CD4-positive, alpha-beta T cell treated with Interleukin-4 for 4 hours (primary cell): ENCODE measurements at places on chromosomes 5 and 9.

- no peak for DNase-seq
These were observed 177.0 kb upstream of the PTGER4 start for GRCh38 chr5:40502736-40503135.

DNA sequence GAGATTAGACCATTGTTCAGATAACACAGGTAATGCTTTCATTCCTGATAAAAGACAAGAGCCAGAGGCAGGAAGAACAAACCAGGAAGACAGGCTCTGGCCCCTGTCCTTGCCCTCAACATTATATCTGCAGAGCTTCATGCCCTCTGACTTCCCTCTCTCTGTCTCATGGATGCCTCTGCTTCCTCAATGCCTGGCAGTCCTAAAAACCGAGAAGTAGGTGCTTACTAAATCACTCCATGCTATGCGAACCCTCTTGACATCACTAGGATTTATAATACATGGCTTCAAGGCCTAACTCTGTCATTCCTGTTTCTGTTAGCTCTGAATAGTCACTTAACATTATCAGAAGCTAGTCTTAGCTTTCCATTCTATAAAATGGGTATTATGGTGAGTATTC is 117.8 kb downstream of the TLR4 start:
- no peak for DNase-seq

DNA sequence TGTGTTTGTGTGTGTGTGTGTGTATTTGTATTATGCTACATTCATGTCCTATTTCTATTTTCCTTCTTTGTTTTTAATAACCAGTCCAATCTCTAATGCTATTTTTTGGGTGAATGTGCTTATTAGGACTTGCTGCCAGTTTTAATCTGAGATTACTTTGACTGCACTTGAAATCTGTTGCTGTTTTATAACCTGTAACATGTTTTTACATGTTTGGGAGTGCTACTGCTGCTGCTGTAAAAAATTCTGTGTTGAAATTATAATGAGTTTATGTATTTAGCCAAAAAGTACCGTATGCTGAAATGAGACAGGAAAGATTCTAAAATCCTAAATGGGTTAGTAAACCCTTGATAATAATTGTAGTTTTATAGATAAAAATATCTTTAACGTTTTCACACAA is 104.7 kb upstream of the SSBP2 start:
- no peak for DNase-seq

GRCh38 chr5:148443241-148443640 is 59.5 kb downstream of the FBXO38 start:
- DNase-seq, result no peak

- no peak for DNase-seq
These were observed 83.7 kb upstream of the BARHL1 start for GRCh38 chr9:132498531-132499210.

- no peak for DNase-seq
These were observed 36.4 kb upstream of the ADAMTS2 start for GRCh38 chr5:179381691-179382090.

- no peak for DNase-seq
These were observed 10.9 kb downstream of the AQP3 start for GRCh38 chr9:33436445-33436844.

- no peak for DNase-seq
These were observed 28.0 kb upstream of the GRAMD2B start for GRCh38 chr5:126395198-126395597.

- DNase-seq, result no peak
These were observed 267.6 kb upstream of the DMRT1 start for GRCh38 chr9:573691-574410.

DNA sequence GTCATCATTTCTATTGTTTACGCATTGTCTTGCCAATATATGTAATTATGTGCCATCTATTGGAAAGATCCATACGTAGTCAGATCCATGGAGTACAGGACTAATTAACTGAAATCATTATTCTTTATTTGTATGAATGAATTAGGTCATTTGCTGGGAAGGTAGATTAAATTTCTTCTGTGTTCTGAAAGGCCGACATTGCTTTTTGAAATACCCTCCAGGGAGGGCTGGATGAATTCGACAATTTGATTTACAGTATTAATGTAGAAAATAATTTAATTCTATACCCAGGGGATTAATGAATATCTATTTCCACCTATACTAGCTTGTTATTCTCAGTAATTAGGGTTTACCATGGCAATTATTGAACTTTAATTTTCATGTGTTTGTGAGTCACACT is 117.6 kb downstream of the CHSY3 start:
- no peak for DNase-seq

GRCh38 chr5:158995694-158996173 is 104.0 kb downstream of the EBF1 start:
- DNase-seq, result no peak

DNA sequence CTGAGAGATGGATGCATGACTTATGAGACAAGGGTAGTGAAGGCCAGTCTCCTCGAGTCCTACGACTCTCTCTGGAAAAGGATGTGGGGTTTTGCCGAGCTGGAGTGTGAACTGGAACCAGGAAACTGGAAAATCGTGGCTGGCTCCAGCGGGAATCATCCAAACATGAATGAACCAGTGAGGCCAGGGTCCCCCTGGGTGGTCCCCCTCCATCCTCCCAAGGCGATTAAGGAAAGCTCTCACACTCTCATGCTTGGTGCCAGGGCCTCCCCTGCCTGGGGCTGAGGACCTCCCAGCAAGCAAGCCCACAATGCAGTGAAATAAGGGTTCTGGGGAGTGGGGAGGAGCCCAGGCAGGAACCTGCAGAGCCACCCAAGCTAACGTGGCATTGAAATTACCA is 9.6 kb upstream of the AMBP start:
- no peak for DNase-seq

DNA sequence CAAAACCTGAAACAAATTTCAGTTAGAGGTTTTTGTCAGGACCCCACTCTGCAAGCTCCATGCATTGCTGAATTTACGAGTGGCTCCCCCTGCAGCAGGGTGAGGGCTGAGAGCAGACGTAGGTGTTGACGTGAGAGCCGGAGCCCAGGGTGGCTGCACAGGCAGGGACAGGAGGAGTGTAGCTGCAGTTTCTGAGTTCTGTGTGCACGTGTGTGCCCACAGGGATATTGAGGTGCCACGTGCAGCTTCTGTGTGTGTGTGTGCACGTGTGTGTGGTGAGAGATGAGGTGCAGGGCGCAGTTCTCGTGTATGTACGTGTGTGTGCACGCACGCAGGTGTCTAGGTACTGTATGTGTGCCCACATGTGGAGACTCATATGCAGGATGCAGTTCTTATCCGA is 14.6 kb downstream of the PLEKHG4B start:
- no peak for DNase-seq

DNA sequence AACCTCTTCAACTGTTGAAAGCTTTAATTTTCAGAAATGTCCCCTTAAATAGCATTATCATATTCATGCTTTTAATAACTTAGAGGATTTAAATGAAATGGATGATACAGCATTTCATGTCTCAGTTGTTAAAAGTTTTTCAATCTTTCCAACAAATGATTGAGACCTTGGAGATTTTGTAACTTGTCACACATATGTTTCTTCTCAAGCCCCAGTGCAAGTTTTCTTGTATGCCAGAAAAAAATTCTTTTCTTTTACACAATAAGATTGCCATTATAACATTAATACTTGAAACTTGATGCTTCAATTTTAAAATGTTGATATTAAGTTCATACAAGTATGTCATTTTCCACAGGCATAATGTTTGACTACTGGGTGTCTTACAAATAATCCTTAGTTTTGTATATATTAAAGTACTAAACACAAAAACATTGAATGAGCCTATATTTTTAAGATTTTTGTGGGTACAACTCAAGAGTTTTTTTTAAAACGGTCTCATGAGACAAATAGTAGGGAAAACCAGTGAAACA is 124.5 kb downstream of the AGTPBP1 start:
- DNase-seq, result no peak

- DNase-seq, result no peak
These were observed 257.6 kb downstream of the TAF11L14 start for GRCh38 chr5:17891881-17892280.

DNA sequence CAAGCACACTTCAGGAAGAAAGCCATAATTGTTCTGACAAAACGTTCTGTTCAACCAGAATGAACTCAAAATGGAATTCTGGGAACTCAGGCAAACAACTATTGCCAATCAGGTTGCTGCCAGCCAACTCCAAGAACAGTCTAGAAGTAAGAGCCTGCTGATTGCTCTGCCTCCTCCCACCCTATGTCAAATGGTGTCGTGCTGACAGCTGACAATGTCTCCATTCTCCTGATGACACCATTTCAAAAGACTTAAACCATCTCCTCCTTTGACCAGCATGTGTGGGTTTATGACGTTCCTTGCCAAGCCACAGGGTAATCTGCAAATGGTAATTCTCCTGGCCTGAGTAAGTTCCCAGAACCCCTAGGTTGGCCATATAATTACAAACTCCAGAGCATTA is 21.9 kb upstream of the PLIN2 start:
- DNase-seq, result no peak

DNA sequence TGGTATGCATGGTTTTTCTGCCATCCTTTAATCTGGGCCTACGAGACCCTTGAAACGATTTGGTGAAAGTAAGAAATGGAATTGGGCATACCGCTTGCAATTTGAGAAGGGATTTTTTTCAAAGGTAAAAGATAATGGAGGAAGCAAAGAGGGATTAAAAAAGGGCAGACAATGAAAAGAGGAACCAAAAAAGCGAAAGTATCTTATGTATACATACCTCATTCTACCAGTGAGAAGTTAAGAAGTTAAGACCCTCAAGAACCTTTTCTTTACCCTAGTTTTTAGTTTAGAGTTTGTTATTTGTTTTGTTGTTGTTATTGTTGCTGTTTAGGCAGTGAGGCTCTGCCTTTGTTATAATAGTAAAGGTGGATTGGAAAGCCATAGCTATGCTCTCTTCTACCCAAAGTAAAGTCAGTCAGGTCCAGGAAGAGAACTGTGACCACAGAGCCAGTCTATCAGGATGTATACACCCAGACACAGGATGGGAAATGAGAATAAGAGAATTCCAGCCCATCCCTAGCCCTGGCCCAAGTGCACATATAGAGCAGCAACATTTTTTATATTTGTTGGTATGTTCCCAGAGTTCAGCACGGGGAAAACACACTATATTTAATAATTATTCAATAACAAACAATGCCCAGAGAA is 166.6 kb downstream of the RFX3 start:
- DNase-seq, result no peak

- no peak for DNase-seq
These were observed 290.3 kb downstream of the RFX3 start for GRCh38 chr9:3235497-3235896.

GRCh38 chr9:136336156-136336870 is 9.0 kb downstream of the GPSM1 start:
- DNase-seq, result no peak

DNA sequence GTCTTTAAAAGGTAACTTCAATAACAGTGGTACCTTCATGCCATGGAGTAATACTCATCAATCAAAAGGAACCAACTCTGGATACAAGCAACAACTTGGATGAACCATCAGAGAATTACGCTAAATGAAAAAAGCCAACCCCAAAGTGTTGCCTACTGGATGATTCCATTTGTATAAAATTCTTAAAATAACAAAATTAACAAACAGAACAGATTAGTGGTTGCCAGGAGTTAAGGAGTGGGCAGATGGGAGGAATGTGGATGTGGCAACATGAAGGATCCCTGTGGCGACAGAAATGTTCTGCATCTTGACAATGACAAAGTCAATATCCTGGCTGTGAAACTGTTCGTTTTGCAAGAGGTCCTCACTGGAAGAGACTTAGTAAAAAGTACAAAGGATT is 50.5 kb downstream of the SPTLC1 start:
- no peak for DNase-seq
